ENCODE measurements at places on chromosomes 13 and 19.

DNA sequence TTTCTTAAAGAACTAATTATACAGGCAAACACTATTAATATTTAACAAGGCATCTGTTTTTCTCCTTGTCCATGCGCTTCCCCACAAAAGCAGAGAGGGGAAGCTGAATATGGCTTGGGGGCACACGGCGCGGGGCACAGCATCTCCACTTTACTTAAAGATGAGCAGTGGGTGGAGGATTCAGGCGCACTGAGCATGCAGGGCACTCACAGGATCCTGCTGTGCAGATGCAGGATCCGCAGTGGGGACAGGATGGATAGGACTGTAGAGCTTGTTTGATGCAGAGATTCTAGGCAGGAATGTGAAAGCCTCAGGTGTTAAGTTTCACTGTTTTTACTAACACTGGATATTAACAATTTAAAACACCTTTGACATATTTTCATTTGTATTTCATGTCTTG, 43.3 kb downstream of the ATP11A start:
- no peak for DNase-seq

- no peak for DNase-seq
These were observed 30.1 kb downstream of the DOT1L start for GRCh38 chr19:2193807-2194206.

DNA sequence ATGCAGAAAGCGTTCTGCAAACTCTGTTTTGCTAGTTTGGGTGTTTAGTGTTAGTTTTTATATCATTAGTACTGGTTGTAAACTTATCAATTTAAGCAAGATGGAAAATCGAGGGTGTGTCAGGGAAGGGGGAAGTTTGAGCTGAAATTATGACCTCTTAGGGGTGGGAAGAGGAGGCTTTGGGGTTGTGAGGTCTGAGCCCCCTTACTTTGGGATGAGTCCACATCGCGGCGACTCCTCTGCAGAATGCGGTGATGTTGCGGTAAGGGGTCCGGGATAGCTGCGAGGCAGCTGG, 743 bp upstream of the NDUFS7 start:
- no peak for DNase-seq

- no peak for DNase-seq
These were observed 8.7 kb downstream of the WTIP start for GRCh38 chr19:34490141-34490766.

DNA sequence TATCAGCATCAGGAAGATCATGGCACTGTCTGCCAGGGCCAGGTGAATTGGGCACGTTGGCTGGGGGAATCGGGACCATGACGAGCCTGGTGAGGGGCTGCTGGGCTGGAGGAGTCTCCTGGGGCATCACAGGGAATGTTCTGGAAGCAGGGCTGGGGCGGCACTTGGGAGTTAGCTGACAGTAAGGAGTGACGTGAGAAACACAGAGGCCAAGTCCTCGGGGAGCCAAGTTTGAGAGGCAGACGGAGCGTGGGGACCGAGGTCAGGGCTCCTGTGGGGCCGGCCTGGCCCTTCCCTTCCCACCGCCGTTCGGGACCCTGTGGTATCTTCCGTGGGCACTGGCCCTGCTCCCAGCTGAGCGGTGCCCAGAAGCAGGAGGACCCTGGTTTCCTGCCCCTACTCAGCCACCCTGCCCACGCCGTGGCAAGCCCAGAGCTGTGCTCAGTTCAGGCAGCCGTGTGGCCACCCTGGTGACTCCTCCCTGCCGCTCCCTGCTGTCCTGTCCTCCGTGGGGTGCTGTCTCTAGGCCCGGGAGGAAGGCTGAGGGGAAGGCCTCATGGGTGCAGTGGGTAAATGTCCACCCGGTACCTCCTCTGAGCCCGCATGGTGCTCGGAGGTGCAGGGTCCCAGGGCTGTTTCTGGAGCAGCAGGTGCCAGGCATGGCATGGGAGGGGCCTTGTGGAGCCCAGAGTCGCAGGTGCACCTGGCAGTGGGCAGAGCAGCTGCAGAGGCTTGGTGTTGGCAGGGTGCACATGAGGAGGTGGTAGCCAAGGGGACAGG, 25.2 kb downstream of the CRTC1 start:
- DNase-seq, result no peak

DNA sequence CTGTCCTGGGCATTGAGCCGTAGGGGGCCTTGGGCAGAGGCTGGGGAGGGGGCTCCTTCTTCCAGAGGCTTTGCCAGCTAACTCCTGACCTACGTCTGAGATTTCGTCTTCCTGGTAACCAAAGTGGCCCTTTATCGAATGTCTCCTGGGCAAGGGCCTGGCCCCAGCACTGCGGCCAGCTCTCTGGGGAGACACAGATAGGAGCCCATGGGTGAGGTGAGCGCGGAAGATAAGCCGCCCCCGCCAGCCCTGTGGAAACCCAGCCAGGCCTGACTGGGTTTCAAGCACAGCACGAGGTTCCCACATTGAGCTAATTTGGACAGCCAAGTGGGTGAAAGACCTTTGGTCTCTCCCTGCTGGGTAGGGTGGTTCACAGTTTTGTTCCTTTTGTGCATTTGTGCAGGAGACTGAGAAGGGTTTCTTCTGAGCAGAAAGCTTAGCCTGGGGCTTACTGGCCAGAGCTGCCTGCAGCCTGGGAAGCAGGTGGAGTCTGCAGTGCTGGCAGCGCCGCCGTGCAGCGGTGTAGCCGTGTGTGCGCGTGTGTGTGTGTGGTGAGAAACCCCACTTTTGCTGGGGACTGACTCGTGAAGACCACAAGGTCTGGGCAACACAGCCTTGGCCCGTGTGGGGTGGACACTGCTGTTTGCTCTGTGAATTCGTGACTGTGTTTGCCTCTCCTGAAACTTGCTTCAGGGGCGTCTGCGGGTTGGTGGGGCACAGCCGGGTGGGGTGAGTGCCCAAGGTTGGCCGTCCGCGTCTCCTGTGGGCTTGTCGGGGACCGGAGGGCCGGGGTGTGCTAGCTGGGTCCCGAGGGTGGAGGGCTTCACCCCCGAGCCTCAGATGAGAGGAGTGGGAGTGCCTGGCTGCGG, 2.5 kb downstream of the BSG start:
- DNase-seq, result peak; percentile 58

- DNase-seq, result no peak
These were observed 288.5 kb downstream of the IRS2 start for GRCh38 chr13:109497917-109498316.

GRCh38 chr13:73325723-73326558, 267.1 kb downstream of the KLF5 start:
- DNase-seq, result peak; percentile 71

DNA sequence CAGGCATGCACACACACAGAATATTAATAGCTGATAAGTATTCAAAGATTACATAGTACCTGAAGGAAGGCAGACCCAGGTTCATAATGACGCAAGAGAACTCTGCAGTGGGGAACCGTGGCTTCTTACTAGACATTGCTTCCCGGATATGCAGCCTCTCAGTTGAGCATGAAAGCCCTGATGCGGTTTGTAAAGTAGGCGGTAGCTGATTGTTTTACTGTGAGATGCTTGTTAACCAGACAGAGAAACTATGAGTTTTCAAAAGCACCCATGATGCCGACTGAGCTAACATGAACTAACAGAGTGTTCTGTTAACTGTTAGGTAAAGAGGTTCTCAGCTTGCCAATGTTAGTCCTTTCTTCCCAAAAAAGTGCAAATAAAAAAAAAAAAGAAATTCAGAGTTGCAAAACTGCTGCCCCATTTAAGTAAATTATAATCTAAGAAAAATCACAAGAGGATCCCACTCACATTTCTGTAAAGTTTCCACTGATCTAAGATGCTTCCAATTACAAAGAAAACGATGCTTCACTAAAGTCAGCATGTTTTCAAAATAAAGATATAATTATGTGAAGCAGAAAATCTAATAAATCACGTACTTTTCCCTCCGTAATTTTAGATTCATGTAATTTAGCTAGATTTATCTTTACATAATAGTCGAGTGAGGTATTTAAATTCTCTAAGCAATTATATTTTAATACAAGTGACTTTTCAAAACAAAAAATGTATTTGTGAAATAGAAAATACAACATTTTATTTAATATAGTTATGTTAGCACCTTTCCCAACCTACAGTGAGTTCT, 2.2 kb downstream of the FLT1 start:
- no peak for DNase-seq

DNA sequence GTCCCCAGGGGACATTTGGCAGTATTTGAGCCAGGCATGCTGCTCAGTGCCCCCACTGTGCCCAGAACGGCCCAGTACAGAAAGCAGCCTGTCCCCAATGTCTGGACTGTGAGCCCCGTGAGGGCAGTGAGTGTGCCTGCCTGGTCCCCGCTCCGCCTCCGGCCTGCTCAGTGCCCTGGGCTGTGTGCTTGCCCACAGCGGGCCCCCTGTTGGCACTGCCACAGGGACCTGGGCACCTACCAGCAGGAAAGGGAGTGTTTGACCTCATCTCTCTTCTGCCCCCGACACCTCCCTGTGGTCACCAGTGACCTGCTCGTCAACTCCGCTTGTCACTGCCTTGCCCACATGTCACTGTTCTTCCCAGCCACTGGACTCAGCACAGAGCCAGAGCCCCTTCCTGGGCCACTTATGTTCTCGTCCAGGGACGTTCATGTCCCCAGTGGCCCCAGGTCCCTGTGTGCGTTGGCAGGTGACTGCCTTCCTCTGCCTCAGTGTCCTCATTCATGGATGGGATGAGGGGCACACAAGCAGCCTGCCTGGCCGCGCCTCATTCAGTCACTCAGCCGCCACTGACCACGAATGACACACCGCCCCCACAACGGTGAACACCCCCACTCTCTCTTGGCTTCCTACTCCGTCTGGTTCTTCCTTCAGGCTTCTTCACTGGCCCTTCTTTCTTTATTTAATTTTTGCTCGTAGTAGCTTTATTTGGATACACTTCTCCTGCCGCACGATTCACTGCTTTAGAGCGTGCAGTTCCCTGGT, 2.8 kb downstream of the FZR1 start:
- no peak for DNase-seq

DNA sequence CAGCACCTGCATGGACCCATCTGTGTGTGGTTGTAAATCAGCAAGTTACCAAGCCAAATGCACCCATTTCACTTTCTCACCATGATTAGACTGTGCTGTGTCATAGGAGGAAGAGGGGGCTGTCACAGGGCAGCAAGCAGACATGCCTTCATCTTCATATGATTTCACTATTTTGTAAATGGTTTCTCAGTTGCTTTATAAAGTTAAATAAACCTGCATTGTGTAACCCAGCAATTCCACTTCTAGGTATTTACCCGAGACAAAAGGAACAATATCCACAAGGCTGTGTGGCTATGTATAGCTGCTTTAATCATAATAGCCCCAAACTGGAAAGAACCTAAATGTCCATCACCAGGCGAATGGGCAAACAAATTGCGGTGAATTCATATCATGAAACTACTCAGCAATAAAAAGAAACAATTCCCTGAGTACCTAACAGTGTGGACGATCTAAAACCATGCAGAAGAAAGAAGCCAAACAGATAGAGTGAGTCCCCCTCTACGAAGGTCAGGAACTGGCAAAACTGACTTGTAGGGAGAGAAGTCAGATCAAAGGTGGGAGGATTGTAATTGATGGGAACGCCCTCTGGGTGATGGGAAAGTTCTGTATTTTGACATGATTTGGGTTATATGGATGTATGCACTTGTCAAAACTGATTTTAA, 185.4 kb downstream of the COL4A1 start:
- DNase-seq, result no peak

DNA sequence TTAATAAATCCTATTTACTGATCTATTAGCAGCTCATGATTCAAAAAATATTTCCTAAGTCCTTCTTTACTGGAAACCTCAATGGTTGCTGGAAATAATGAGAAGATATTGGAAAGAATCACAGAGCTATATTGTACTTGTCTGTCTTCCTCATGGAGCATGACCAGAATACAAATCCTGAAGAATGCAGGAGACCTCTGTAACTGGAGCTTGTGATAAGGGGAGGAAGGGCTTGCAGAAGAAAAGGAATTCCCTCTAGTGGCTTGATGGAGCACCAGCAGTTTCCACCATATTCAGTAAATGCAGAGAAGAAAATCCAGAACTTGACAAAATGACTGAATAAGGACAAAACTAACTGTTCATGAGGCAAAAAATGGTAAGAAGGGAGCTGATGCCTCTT, 1333.1 kb downstream of the EFNB2 start:
- peak; percentile 47 for DNase-seq

DNA sequence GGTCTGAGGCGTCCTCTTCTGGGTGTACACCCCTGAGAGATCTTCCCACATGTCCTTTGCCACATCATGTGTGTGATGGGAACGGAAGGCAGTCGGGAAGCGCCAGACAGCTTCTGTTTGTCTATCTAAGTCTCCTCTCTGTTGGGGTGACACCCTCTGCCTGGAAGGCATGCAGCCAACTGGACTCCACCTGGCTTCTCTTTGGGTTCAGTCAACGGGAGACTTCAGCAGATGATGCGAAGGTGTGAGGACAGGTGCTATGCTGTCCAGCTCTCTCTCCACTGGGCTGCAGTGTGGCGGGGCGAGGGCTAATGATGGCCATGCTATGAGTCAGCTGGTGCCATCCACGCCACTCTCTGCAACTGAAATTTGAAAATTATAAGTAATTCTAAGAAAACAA, 14.3 kb upstream of the SBK3 start:
- no peak for DNase-seq

DNA sequence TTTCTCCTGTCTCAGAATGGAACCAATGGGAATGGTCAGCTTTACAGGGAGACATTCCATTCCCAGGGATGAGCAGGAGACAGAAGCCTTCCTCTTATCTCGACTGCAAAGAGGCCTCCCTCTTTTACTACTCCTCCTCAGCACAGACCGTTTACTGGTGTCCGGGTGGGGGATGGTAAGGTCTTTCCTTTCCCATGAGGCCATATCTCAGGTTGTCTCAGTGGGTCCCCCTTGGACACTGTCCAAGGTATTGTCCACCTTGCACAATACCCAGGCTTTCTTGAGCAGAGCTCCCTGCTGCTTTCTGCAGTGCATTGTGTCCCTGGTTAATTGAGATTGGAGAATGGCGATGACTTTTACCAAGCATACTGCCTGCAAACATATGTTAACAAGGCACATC, 7.5 kb upstream of the ZNF808 start:
- no peak for DNase-seq

DNA sequence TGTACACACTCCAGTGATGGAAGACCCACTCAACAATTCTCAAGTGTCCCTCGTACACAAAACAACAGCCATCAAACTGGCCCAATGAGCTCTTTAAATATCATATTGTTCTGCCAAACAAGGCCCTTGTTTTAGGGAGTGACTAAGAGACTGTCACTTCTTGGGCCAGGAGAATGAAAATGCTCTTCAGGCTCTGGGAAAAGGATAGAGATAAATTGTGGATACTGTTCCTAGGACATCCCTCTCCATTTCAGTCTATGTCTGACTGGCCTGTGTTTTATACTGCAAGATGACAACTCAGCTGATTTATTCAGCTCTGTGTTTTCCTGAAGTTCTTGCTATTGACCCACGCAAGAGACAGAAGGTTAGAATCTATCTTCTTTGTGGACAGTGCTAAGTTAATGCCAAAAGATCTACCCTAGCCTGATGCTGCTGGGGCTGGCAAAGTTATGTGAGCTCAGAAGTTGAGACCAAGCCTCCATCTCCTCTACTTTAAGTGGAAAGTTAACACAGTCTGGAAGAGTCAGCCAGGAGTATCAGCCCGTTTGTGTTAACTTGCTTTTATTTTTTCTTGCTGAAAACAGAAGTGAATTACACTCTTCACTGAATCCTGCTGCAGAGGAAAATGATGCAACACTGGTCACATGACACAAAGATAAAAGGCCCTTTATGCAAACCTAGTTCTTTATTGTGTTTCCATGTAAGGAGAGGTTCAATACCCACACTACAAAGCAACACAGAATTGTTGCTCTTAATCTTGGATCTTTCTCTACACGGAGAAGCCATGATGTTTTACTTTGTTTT, 14.6 kb downstream of the FRY start:
- DNase-seq, result peak; percentile 18

All from epithelial cell of esophagus (primary cell).